ENCODE measurements at places on chromosomes 7 and 10.

GRCh38 chr10:130028465-130028819 is 64.4 kb upstream of the EBF3 start:
- DNase-seq: no peak

DNA sequence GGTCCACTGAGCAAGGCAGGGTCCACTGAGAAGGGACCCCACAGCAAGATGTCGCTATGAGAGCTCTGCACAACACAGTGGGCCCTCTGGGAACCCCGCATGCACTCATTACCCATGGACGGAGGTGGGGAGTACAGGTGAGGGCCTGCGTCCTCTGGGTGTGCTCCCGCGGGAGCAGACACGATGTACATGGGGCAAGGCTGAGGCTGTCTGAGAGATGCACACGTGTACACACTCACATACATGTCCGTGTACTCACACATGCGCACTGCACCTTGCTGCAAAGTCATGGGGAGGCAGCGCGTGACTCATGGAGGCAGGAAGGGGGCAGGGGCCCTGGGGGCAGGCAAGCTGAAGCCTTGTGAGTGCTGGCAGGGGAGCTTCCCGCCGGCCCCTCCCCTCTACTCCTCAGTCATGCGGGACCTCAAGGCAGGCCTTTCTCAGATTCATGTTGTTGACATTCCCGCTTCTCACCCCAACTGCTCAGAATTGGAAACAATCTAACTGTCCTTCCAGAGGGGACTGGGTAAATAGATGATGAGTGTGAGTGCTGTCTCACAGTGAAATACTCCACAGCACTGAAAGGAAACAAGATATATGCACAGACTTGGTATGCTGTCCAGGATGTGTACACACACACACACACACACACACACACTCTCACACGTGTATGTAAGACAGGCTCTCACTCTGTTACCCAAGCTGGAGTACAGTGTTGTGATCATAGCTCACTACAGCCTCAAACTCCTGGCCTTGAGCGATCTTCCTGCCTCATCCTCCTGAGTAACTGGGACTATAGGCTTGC is 40.0 kb downstream of the GOLGA7B start:
- no peak for DNase-seq

DNA sequence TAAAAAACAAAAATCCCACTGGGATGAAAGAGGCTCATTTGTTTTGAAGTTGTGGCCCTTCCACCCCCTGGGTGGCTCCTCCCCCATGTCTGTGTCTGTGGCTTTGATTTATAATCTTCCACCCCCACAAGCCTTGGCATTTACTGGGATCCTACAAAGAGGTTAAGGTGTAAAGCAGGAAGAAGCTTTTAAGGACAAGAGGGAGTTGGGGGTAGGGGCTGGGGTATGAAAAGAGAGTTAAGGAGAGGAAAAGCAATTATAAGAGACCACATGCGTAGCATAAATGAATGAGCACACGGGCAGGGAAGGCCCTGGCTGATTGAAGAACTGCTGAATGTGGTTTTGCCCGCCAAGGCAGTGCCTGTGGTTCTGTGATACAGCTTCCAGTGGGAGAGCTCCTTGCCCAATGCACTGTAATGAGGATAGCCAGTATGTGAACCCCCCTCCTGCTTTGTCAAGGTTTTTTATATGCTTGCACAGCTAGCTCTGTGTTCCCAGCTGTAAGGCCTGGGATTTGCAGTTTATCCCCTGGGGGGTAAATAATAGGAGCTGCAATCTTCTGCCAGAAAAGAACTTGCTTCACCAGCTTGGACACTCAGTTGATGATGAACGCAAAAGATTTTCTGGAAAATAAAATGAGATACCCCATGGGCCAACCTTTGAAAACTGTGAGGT is 34.7 kb upstream of the KMT2E start:
- DNase-seq: no peak

GRCh38 chr7:154767821-154768415 is 235.0 kb downstream of the PAXIP1 start:
- DNase-seq: peak; percentile 15

- no peak for DNase-seq
Measured at GRCh38 chr10:52379287-52379686, 65.2 kb downstream of the DKK1 start.

GRCh38 chr7:25261545-25262140 is 33.4 kb upstream of the NPVF start:
- no peak for DNase-seq

- no peak for DNase-seq
Measured at GRCh38 chr10:98963608-98964007, 272.0 kb downstream of the HPSE2 start.

DNA sequence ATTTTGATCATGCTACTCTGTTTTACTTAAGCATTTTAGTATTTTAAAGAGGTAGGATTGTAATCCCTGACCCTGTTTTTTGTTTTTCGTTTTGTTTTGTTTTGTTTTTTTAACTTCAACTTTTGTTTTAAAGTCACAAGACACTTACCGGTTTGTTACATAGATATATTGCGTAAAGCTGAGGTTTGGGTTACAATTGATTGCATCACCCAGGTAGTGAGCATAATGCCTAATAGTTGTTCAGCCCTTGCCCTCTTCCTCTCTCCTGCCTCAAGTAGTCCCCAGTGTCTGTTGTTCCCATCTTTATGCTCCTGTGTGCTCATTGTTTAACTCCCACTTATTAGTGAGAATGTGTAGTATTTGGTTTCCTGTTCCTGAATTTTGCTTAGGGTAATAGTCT is 93.1 kb upstream of the TEX47 start:
- DNase-seq: no peak

- DNase-seq: peak; percentile 5
Measured at GRCh38 chr7:105261689-105262088, 127.0 kb downstream of the SRPK2 start.

GRCh38 chr7:123787220-123788007 is 38.6 kb upstream of the WASL start:
- no peak for DNase-seq

DNA sequence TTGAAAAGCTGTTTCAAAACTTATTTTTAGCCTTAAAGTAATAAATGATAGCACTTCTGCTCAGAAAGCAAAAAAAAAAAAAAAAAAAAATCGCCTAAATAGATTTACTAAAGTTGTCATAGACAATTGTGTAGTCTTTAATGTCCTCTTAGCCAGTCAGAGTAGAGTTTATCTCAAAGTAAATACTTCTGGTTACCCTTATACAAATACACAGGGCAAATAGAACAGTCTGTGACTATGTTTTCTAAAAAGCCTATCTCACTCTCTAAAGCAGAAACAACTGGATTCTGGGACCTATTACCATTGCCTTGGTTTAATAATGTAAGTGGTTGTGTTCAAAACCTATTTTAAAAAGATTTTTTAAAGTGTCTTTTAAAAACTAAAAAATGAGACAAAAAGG is 156.2 kb upstream of the THSD7A start:
- DNase-seq: no peak

DNA sequence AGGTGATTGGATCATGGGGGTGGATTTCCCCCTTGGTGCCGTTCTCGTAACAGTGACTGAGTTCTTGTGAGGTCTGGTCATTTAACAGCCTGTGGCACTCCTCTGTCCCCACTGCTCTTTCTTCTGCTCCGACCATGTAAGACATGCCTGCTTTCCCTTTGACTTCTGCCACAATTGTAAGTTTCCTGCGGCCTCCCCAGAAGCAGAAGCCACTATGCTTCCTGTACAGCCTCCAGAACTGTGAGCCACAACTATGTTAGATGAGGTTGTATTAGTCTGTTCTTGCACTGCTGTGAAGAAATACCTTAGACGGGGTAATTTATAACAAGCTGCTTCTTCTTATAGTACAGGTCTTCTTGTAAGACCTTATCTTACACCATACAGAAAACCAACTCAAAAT is 241.7 kb upstream of the KLF14 start:
- no peak for DNase-seq

GRCh38 chr10:128072941-128073645 is 53.1 kb downstream of the MKI67 start:
- no peak for DNase-seq

- no peak for DNase-seq
Measured at GRCh38 chr7:133315332-133316040, 62.6 kb downstream of the EXOC4 start.

- no peak for DNase-seq
Measured at GRCh38 chr10:69087590-69088470, at the start of gene SRGN. Gene SRGN (plus strand): TSS chr10:69088103. CDS start chr10:69088158, 55 bp downstream.

- DNase-seq: no peak
Measured at GRCh38 chr10:4820804-4821401, 5.1 kb upstream of the AKR1E2 start.

GRCh38 chr10:112981553-112981952 is 31.5 kb downstream of the TCF7L2 start:
- no peak for DNase-seq

- DNase-seq: no peak
Measured at GRCh38 chr10:124138195-124138882, 44.9 kb upstream of the CHST15 start.

- DNase-seq: no peak
Measured at GRCh38 chr7:30351286-30351685, 66.9 kb downstream of the ZNRF2 start.

- no peak for DNase-seq
Measured at GRCh38 chr7:92095380-92095779, 38.9 kb downstream of the CYP51A1 start.

- no peak for DNase-seq
Measured at GRCh38 chr7:83806538-83806937, 157.6 kb upstream of the SEMA3E start.

- DNase-seq: no peak
Measured at GRCh38 chr10:97512993-97513392, 14.3 kb downstream of the UBTD1 start.

- peak; percentile 40 for DNase-seq
Measured at GRCh38 chr10:88810196-88810961, 7.8 kb downstream of the LIPM start.

GRCh38 chr7:156123362-156123761 is 311.1 kb upstream of the SHH start:
- no peak for DNase-seq

- no peak for DNase-seq
Measured at GRCh38 chr7:129615018-129615417, 3.5 kb downstream of the NRF1 start.

DNA sequence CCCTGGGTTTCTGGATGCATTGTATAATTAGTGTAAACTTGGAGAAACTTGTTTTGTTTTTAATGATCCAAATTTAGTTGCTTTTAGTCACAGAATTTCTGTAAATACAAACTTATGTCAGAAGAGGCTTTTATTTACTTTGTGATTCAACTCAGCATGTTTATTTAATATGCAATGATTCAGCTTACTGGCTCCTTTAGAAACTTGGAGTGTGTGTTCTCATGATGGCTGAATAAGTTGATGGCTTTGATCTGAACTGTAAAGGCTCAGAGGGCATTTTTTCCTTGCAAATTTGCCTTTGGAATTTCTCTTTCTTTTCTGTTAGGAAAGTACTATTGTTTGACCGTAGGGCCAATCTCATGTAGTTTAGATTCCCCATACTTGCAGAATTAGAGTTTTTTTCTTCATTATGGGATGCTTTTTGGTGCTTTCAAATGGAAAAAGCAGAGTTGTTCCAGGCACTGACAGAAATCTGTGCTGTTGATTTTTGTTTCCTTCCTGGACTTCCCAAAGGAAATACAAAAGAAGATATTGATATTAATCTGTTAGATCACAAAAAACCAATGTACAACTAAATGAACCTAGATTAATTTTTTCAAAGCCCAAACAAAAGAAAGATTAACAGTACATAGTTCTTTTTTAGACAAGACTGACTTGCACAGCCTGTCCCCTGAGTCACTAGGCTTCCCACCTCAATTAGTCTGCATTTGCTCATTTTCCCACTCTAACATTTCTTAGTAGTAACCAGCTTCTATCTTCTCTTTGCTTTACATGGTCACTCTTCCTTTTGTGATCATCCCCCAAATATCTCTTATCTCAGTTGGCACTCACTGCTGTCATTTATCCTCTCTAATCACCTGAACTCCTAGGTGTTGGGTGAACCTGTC is 96.8 kb upstream of the AGR3 start:
- DNase-seq: no peak

DNA sequence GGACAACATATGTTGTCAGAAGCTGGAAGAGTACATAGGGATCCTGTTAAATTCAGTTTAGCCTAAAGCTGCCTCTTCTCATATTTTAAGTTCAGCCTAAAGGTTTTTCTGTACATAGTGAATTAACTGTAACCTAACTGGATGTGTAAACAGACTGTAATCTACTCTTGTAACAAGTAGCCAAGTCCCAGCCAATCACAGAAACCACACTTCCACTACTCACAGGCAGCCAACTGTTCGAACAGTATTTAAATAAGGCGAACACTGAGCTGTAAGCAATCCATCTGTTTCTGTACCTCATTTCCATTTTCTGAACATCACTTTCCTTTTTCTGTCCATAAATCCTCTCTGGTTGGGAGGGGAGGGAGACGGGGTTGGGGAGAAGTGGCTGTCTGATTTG is 15.0 kb upstream of the STN1 start:
- no peak for DNase-seq

GRCh38 chr10:110016039-110016438 is 8.3 kb downstream of the ADD3 start:
- no peak for DNase-seq

- DNase-seq: no peak
Measured at GRCh38 chr10:49642311-49642710, 28.5 kb downstream of the CHAT start.
